ENCODE measurements at places on chromosomes 7 and 10.

GRCh38 chr10:70952401-70952800, 64.0 kb upstream of the PCBD1 start:
- peaks cover 5% of the 10 kb centered on the region for H3K27me3 ChIP-seq
- no peak overlapping the region for H3K27ac ChIP-seq
- no peaks in the 10 kb centered on the region for H3K4me1 ChIP-seq

GRCh38 chr10:125871338-125871737, 9.8 kb downstream of the DHX32 start:
- H3K4me3 ChIP-seq, result no peak overlapping the region
- H3K4me1 ChIP-seq, result no peaks in the 10 kb centered on the region
- H3K36me3 ChIP-seq, result peaks cover 3% of the 10 kb centered on the region
- no peak for DNase-seq
- no peaks in the 10 kb centered on the region for H3K27me3 ChIP-seq

DNA sequence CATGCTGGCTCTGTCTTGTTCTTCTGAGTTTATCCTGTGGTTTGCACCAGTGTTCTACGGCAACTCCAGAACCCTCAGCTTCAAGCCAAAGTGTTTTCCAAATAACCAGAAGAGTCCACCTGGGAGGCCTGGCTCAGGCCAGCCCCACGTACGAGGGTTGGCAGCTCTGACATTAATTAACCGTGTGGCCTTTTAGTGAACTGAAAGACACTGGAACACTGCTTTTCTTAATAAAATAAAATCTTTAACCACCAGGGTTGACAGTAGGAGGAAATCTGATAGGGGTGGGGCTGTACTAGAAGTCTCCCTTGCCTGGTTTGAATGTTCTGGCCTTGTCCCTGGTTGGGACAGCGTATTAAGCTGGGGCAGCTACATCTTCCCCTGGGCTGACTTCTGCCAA, 64.9 kb downstream of the SYPL1 start:
- no peaks in the 10 kb centered on the region for H3K36me3 ChIP-seq
- no peak overlapping the region for H3K4me3 ChIP-seq
- H3K27ac ChIP-seq, result no peak overlapping the region
- peaks cover 6% of the 10 kb centered on the region for H3K27me3 ChIP-seq

DNA sequence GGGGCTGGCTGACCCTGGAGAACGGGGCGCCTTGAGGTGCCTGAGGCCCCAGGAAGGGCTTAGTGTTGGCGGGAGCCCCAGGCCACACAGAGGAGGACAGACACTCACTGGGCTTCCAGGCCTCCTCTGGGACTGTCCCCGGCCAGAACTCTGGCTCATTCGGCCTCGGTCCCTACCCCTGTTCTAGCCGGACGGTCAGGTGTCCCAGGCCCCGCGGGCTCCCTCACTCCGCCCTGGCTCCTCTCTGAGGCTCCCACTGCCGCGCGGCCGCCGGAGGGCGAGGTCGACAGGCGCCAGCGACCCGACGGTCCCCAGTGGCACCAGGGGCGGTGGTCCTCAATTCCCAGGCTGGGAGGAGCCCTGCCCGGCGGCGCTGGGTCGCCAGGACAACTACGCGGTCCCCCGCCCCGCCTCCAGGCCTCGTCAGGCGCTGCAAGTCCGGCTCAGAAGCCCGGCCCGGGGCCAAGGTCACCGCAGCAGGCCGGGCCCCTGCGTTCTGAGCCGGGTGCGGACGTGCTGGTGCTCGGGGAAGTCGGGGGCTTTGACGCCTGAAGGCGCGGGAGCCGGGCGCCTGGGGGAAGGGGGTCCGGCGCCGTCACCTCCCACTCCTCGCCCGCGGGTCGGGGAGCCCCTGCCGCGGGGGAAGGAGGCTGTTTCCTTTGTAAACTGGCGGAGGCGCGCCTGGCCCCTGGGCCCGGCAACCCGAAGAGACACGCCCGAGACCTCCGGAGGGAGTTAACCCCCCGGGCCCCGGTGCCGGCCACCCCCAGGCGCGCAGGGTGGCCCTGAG, 1.1 kb upstream of the PWWP2B start:
- DNase-seq, result no peak
- peaks cover 8% of the 10 kb centered on the region for H3K4me1 ChIP-seq
- H3K27me3 ChIP-seq, result peaks cover 3% of the 10 kb centered on the region
- no peak overlapping the region for H3K27ac ChIP-seq

DNA sequence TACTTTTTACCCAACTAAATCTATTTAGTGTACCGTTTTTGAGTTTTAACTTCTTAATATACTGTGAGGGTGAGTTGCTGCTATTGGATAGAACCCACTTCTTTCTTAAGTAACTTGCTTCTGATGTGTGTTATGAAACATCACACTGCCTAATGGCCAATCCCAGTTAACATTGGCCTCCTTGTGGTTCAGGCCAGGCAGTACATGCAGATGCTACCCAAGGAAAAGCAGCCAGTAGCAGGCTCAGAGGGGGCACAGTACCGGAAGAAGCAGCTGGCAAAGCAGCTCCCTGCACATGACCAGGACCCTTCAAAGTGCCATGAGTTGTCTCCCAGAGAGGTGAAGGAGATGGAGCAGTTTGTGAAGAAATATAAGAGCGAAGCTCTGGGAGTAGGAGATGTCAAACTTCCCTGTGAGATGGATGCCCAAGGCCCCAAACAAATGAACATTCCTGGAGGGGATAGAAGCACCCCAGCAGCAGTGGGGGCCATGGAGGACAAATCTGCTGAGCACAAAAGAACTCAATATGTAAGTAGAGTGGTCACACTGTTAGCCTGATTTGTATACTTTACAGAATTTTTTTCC, 39.7 kb downstream of the TES start:
- H3K27me3 ChIP-seq, result no peaks in the 10 kb centered on the region
- no peaks in the 10 kb centered on the region for H3K4me1 ChIP-seq
- H3K4me3 ChIP-seq, result no peak overlapping the region
- no peak overlapping the region for H3K27ac ChIP-seq
- DNase-seq, result no peak
- peaks cover 13% of the 10 kb centered on the region for H3K36me3 ChIP-seq

GRCh38 chr10:96168546-96168945, 38.4 kb downstream of the ZNF518A start:
- no peaks in the 10 kb centered on the region for H3K36me3 ChIP-seq
- H3K4me1 ChIP-seq, result no peaks in the 10 kb centered on the region
- no peak overlapping the region for H3K27ac ChIP-seq
- DNase-seq, result no peak
